WTC11 (cell line): ENCODE measurements at places on chromosomes 2 and 18.

GRCh38 chr2:164384434-164384833 lies 236.8 kb downstream of the GRB14 start:
- no peak for DNase-seq

DNA sequence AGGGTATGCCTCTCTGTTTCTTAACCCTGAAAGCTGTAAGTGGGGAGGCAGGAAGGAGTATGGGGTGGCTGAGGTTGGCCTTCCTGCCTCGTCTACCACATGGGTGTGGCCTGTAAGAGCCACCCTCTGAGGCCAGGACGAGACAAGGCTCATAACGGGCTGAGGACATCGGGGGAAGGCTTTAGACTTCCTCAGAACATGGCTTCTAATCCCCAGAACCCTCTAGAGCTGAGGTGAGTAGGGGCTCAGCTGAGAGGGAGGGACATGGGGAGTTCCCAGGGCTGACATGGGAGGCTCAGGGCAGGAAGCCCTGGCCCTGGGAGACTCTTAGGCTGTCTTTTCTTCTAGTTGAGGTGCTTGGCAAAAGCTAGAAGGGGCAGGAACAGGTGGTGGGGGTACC lies 36.7 kb downstream of the EMX1 start:
- no peak for DNase-seq

GRCh38 chr2:26905341-26906198 lies 57.6 kb downstream of the DPYSL5 start:
- no peak for DNase-seq

DNA sequence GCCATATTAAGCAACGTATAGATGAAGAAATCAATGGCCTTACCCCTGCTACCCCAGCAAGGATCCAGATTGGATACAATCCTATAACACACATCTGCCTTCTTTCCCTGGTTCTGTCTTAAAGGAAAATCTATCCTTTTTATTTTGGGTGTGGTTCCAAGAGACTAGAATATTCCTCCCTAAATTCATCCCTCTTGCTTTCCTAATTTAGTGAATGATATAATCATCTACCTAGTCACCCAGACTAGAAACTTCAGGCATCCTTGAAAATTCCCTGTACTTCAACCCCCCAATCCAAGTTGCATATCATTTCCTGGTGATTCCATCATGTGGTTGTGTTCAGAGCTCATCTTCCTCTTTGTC lies 35.1 kb upstream of the LPIN1 start:
- no peak for DNase-seq
